ENCODE measurements at places on chromosomes 4 and X. TPM values are rescaled to one million over a fixed set of nuclear protein-coding genes. Genes with fewer than 3 reads are reported as not detected.

Gene H2BW2
- not detected for total RNA-seq

Gene OCIAD2
- total RNA-seq, result 110 TPM

Gene CCNB3
- 0.80 TPM for total RNA-seq

Gene COL4A5
- 6.2 TPM for total RNA-seq

Gene VCX3B
- total RNA-seq, result not detected

Gene CCDC160
- not detected for total RNA-seq

Gene ADH6
- 18.6 TPM for total RNA-seq

Gene IGSF1
- not detected for total RNA-seq

Gene USP46
- 18.2 TPM for total RNA-seq

Gene TKTL2
- 0.12 TPM for total RNA-seq

Gene CHRDL1
- 23.5 TPM for total RNA-seq

Gene VSIG4
- total RNA-seq, result 7.3 TPM

Gene HTR2C
- total RNA-seq, result not detected

Gene HSPA4L
- 10.2 TPM for total RNA-seq

DNA sequence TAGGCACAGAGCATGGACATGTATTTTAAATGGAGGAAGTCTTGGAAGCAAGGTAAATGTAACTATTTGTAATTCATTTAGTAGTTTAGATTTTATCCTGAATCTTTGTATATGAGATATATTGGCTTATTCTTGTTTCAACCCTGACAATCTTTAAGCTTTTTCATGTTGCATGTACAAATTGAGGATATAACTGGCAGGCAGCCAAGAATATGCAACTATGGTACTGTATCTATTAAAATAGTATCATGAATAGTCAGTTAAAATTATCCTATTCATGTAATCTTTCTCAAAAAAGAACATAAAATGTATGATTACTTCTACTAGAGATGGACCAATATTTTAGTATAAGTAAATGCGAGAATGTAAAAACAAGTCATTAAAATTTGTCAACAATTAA lies 1141.5 kb downstream of the PCDH18 start:
- no peak for DNase-seq

GRCh38 chr4:8909548-8909947 lies 37.9 kb upstream of the HMX1 start:
- DNase-seq, result no peak

GRCh38 chr4:144174401-144175067 lies 34.0 kb upstream of the GYPA start:
- DNase-seq, result peak; percentile 24

- peak; percentile 89 for DNase-seq
These were observed at the start of gene TCEAL8 for GRCh38 chrX:103254921-103255493. TSS of gene TCEAL8 (minus strand) at chrX:103255155. CDS start at chrX:103253979, 1,176 bp downstream.

GRCh38 chr4:73257651-73258435 lies 755 bp downstream of the ANKRD17 start:
- DNase-seq, result no peak

DNA sequence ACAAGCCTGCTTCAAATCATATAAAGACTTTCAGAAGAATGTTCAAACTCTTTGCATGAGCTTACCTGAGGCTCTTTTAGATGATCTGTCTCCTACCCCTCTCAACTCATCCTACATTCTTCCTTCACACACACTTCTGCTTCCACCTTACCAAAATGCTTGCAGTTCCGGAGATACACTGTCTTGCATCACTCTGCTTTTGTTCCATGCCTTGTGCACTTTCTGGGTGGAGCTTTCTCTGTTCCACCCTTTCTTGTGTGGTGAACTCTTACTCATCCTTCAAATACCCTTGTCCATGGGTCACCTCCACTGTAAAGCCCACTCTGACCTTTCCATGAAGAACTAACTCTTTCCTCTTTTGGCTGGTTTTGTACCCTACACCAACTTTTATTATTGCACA lies 18.4 kb upstream of the MGST2 start:
- DNase-seq, result no peak

GRCh38 chrX:37820646-37821045 lies 26.7 kb downstream of the DYNLT3 start:
- no peak for DNase-seq

DNA sequence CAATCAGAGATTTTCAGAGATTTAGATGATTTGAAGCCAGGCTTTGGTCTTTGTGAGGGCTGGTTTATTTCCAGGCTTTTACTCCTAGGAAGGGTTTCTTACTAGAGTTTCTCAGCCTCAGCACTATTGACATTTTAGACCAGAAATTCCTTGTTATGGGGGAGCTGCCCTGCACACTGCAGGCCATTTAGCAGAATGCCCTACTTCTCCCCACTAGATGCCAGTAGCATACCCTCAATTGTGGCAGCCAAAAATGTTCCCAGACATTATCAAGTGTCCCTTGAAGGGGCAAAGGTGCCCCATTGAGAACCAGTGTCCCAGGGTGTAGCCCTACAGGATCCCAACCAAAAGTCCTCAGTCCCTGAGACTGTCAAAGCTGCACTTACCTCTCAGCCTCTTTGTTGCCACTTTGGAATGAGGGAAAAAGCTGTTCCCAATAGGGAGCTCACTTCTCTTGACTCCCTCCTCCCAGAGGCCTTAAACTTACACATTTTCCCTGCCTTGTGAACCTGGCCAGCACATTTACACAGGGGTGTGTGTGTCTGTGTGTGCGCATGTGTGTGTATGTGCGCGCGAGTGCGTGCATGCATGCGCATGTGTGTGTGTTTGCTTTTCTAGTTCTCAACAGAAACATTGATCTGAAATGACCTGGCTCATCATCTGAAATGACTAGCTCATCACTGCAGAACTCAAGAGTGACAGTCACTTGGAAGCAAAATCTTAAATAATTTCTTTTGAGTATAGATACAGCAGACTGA lies 231.4 kb downstream of the QDPR start:
- DNase-seq, result no peak

- DNase-seq, result no peak
These were observed 47.9 kb upstream of the QRFPR start for GRCh38 chr4:121428721-121429120.

GRCh38 chr4:173913496-173913895 lies 370.0 kb downstream of the FBXO8 start:
- no peak for DNase-seq

GRCh38 chrX:15221321-15221720 lies 48.6 kb downstream of the ASB9 start:
- no peak for DNase-seq

- no peak for DNase-seq
These were observed 61.0 kb upstream of the SMIM10 start for GRCh38 chrX:134929808-134930207.

GRCh38 chrX:8688776-8689175 lies 43.2 kb downstream of the ANOS1 start:
- no peak for DNase-seq

DNA sequence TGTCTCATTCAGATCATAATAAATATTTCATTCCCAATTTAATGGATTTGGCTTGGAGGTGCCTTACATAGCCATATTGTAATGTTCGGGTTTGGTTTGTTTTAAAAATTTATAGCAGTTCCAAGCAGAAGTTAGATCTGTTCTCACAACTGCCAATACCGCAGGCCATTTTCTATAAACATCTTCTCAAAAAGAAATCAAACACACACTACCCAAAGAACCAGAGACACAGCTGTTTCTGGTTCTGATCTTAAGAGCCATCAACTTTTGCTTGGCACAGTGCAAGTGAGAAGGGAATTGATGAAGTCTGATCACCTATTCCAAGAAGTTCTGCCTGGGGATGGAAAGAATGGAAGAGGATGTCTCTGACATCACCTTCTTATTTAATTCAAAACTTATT lies 22.9 kb downstream of the MID1IP1 start:
- DNase-seq, result no peak

DNA sequence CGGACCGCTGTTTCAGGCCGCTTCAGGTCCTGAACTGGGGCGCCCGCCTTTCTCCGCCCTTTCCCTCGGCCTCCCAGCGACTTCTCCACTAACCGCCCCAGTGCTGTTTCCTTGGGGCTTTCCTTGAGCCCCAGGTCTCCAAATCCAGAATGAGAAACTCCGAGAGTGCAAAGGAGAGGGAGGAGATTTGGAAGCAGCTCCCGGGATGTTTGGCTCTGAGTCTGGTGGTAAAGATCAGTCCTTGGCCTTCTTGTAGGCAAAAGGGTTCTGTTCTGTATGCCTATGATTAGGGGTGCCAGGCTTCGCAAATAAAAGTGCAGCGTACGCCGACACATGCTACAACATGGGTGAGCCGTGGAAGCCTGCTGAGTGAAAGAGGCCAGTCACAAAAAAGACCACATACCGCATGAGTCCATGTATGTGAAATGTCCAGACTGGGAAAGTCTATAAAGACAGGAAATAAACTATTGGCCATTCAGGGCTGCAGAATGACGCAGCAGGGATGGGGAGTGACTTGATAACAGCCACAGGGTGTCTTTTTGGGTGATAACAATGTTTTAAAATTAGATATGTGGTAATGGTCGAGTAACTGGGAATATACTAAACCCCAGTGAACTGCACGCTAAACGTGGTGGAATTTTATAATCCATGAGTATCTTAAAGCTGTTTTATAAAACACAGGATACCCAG lies 99.8 kb downstream of the TRAPPC11 start:
- DNase-seq, result no peak

GRCh38 chr4:38132107-38132673 lies 172.0 kb downstream of the PTTG2 start:
- DNase-seq, result peak; percentile 48

GRCh38 chr4:164997324-164997723 lies 19.9 kb upstream of the TRIM61 start:
- no peak for DNase-seq

DNA sequence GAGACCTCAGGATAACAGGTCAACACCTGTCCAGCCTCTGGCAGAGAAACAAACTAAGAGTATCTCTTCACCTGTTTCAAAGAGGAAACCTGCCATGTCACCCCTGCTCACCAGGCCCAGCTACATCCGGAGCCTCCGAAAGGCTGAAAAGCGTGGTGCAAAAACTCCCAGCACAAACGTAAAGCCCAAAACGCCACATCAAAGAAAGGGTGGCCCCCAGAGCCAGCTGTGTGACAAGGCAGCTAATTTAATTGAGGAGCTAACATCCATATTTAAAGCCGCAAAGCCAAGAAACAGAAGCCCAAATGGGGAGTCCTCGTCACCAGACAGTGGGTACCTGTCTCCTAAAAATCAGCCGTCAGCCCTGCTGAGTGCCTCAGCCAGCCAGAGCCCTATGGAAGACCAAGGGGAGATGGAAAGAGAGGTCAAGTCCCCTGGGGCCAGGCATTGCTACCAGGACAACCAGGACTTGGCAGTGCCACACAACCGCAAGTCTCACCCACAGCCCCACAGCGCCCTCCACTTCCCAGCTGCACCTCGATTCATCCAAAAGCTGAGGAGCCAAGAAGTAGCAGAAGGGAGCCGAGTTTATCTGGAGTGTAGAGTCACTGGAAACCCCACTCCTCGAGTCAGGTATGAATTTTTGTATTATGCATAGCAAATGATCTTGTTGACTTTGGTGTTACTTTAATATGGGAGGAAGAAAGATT lies 15.1 kb downstream of the PALLD start:
- DNase-seq, result no peak

GRCh38 chr4:154534296-154534695 lies 15.9 kb downstream of the PLRG1 start:
- DNase-seq, result no peak

DNA sequence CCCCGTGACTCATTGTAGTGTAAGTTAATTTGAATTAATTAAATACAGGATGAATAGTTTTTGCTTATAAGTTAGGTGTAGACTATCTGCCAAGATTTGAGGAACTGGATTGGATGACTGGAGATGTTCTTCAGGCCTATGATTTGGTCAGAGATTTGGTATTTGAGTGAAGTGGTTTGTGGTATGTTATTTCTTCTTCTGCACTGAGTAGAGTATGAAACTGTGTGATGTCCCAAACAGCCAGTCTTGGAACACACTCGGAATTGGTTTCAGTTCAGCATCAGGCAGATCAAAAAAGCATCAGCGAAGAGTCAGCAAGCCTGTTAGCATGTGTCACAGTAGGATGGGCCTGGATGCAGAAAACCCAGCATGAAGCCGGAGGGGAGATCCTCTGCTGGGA lies 294.1 kb downstream of the ARHGAP10 start:
- DNase-seq, result no peak

- DNase-seq, result peak; percentile 44
These were observed 38.7 kb downstream of the PCGF3 start for GRCh38 chr4:744212-744841.

DNA sequence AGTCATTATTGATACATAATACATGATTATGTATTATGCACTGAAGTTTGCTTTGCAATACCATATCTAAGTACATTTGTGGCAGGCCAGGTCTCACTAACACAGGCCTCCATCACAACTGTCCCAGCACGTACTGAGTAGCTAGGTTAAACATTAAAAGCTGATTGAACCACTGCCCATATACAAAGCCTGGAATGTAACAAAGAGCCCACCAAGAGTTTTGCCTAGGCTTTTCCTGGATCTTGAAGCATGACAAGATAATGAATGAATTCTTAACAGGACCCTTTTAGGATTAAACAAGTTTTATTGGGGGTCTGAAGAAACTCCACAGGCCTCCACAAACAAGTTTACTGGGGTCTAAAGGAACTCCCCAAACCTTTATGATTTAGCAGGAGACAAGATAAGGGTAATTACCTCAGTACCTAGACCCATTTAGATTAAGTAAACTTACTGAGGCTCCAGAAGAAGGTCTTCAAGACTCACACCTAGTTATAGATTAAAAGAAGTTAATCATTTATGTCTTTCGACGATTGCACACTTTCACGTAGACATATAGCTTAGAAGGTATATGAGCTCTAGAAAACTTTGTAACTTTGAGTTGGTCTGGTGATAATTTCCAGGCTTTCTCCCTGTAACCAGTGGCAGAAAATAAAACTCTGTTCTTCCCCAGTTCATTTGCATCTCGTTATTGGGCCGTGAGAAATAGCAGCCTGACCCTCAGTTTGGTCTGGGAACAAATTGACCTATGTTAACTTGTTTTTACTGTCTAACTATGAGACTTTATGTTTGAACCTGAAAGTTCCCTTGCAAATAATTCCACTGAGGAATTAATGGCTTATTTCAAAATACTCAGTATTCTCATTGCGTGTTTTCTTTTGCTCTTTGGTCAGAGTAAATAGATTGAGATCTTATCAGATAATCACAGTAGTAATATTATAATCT lies 84.8 kb downstream of the PHEX start:
- DNase-seq, result no peak

GRCh38 chrX:68757331-68757730 lies 71.5 kb upstream of the EFNB1 start:
- DNase-seq, result no peak

GRCh38 chr4:8167291-8167690 lies 8.7 kb upstream of the ABLIM2 start:
- DNase-seq, result no peak

DNA sequence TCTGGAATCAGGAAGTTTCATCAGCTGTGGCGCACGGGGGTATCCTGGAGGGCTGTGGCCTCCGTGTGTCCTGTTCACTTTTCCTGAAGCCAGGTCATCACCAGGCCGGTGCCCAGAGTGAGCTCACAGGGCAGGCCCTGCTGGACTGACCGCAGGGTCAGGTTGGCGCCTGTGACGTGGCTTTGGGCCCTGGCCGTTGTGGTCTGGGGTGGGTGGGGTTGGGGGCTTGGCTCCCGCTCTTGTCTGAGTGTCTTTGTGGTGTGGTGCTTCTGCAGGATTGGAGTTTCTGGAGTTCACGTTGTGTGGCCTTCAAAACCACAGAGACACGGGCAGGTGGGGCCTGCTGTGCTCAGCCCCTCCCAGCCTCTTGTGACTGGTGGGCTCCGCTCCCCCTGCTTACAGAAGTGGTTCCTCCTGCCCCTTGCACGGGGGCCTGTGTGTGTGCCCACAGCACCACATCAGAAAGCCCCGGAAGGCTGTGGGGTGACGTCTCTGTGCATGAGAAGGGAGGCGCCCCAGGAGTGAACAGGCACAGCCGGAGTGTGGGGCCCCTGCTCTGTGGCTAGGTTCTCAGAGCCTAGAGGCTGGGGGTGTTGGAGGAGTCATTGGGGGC lies 9.5 kb downstream of the RGS12 start:
- no peak for DNase-seq
